SK-N-SH (cell line): ENCODE measurements at places on chromosomes 11 and 22. TPM values are rescaled to one million over a fixed set of nuclear protein-coding genes. Genes with fewer than 3 reads are reported as not detected.

The KRTAP5-8 gene
- polyA plus RNA-seq, result 0.06 TPM in 1 of 2 replicates, not detected in the other

GRCh38 chr11:88704485-88704884 lies 361.3 kb downstream of the GRM5 start:
- no peak for DNase-seq

- peak; percentile 30 for DNase-seq
Observed at GRCh38 chr11:121241343-121242211, 51.0 kb upstream of the SC5D start.

DNA sequence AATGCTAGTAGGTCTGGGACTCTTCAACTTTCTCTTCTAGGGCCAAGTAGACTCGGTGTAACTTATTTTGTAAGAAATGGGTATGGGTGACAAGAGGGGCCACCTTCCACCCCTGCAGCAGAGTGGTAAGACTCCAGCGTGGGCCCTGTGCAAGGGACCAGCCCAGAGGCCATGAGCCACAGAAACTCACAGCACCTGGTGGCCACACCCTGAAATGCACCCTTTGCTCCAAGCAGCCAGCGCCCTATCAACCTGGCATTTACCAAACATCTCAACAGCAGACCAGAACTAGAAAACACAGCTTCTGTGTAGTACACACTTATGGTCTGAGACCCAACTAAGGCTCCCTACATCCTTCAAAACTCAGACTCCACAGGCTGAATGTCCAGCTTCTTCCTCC lies 5.7 kb downstream of the CDCA5 start:
- DNase-seq, result peak; percentile 68

GRCh38 chr11:48101958-48102357 lies 114.7 kb upstream of the OR4B1 start:
- DNase-seq, result no peak

DNA sequence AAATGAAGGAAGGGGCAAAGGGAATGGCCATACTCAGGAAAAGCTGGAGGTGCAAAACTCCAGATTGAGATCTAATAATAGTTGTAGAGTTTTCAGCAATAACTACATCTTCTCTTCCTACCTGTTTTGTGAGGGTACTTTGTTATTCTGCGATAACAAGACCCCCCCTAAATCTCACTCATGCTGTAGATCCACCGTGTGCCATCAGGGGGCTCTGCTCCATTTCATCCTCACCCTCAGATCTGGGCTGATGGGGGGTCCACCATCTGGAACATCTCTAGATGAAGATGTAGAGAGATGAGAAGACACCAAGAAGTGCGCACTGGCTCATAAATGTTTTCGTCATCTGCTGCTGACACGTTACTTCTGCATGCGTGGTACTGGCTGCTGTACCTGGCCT lies 135.9 kb upstream of the KIRREL3 start:
- no peak for DNase-seq
